ENCODE measurements at places on chromosomes 1 and 21. TPM values are rescaled to one million over a fixed set of nuclear protein-coding genes. Genes with fewer than 3 reads are reported as not detected.

GRCh38 chr1:78370779-78371482, 119.8 kb upstream of the PTGFR start:
- ATAC-seq: no peak

GRCh38 chr1:39385067-39385988, 106.1 kb upstream of the BMP8A start:
- peak; percentile 59 for ATAC-seq

DNA sequence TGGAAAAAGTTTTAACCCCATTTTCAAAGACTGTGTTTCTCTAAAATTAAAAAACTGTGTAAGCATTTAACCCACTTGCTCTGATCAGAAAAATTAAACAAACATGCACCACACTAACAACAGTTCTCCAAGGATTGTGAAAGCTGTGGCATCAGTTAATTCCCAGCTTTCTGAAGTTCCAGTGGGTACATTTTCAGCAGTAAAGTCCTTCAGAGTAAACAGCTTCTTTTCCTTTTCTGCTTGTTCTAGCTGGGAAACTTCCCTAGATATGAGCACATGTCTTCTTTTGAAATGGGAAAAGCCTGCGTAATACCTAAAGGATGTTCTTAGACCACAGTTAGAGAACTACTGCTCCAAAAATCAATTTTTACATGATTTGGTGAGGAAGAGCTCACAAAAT, 11.1 kb downstream of the PRRX1 start:
- ATAC-seq: peak; percentile 13

DNA sequence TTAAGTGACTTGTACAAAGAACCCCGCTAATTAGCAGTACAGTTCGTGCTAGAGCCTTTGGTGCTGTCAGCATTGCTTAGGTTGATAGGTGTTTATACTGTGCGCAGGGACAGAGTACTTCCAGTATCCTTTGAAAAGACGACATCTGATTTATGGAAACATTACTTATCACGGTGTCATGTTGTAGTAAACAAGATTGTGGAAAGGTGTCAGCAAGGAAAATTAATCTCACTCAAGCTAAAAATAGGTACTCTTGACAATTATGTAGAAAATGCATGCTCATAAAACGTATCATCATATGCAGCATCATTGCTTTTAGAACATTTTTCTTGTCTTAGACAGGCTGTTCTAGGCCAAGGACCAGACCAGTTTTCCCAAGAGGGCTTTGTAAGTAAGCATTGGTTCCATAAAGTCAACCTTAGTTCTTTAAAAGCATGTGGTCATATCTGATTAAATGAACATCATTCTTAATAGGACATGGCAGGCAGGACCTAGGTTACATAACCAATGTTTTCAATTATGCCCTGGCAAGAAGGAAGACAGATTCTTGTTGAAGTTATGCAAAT, 33.0 kb downstream of the SH3BGR start:
- peak; percentile 72 for ATAC-seq

Gene BRINP3
- total RNA-seq: 24.7 TPM
